Islet precursor cell (in vitro differentiated cells): ENCODE measurements at places on chromosomes 7 and 10.

DNA sequence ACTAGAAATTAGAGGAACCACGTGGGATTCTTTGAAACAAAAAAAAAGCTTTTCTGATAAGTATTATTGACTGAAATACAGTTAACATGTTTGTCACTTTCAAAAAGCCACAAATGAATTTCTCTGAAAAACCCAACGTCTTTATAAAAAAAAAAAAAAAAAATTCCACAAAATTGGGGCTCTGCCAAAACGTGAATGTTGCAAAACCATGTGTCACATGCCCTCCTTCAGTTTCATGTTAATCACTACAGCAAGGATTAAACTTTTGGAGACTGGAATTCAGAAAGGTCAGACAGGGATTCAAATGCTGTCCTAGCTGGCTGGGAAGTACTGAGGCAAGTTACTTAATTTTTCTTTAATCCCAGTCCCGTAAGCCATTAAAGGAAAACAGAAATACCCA, 278.0 kb upstream of the KLF14 start:
- DNase-seq = no peak

- DNase-seq = no peak
Observed at GRCh38 chr7:22799633-22800032, 23.0 kb downstream of the TOMM7 start.

DNA sequence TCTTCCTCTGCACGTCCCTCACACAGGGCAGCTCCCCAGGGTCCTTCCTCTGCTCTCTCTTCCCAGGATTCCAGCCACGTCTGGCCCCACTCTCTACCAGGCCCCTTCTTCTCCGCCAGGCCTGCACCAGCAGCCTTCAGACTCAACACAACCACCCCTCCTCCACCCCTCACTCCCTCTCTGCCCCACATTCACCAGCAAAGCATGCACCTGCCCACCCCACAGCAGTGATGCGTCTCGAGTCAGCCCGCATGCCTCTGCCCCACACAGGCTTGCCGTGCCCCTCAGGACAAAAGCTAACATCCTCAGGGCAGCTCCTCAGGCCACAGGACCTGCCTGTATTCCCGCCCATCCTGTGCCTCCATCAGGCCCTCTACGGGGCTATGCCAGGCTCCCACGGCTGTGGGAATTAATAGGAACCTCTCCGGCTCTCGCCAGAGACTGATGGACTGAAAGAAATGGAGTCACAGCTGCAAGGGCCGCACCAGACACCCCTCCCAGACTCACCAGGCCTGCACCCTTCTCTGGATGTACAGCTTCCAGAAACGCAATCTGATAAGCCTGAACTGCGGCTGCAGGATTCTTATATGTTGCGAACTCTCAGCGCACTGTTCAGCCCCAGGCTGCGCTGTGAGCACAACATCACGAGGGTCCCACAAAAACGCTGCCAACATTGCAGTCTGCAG, 100.1 kb downstream of the CYTH3 start:
- DNase-seq = peak; percentile 77

DNA sequence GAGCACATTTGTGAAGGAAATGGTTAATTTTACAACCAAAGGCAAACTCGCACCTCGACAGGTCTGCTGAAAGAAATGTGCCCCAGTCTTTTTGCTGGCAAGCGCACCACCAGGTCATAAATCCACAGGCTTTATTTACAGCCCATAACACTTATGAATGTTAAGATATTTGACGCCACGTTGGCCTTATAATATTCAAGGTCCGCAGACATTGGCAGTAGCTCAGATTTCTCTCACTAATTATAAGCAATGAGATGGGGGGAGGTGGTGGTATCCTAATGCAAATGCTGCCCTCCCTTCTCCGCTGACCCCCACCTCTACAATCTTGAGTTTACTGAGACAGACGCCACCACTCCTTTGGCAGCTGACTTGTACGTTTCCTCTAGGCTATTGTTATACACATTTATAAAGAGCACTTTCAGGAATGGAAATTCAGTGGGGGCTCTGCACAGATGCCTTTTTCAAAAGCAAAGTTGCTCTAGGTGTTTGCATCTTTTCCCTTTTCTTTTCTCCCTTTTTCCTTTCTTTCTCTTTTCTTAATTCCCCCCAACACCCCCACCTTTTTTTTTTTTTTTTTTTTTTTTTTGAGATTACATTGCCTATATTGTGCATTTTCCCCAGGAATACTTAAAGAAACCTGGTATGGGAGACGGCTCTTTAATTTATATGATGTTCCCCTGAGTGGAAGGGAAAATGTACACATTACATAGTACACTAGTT, 6.7 kb downstream of the TCF7L2 start:
- no peak for DNase-seq

GRCh38 chr10:113947184-113948041, 93.0 kb downstream of the NHLRC2 start:
- DNase-seq = peak; percentile 80

- DNase-seq = peak; percentile 21
Observed at GRCh38 chr10:47233631-47234030, 66.4 kb upstream of the GDF10 start.

GRCh38 chr7:106839511-106839910, 25.6 kb upstream of the PIK3CG start:
- no peak for DNase-seq

- no peak for DNase-seq
Observed at GRCh38 chr10:129418496-129419225, 48.4 kb upstream of the MGMT start.

- DNase-seq = peak; percentile 36
Observed at GRCh38 chr10:111079781-111080180, 3.0 kb downstream of the ADRA2A start.

DNA sequence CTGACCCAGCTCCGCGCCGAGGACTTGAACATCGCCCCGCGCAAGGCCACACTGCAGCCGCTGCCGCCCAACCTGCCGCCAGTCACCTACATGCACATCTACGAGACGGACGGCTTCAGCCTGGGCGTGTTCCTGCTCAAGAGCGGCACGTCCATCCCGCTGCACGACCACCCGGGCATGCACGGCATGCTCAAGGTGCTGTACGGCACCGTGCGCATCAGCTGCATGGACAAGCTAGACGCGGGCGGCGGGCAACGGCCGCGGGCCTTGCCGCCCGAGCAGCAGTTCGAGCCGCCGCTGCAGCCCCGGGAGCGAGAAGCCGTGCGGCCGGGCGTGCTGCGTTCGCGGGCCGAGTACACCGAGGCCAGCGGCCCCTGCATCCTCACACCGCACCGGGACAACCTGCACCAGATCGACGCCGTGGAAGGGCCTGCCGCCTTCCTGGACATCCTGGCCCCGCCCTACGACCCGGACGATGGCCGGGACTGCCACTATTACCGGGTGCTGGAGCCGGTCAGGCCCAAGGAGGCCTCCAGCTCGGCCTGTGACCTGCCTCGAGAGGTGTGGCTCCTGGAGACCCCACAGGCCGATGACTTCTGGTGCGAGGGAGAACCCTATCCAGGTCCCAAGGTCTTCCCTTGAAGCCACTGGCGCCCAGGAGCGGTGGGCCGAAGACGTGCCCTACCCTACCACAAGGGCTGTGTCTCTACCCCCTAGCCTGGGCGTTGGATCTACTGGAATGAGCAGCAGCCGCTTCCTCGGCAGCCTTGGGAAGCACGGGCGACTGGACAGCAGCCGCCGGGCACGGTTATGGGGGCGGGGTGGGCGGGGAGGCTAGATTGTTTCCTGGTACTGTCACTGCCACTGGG, 945 bp downstream of the ADO start:
- DNase-seq = peak; percentile 86
